T-helper 2 cell (primary cell): ENCODE measurements at places on chromosomes 11 and 22.

DNA sequence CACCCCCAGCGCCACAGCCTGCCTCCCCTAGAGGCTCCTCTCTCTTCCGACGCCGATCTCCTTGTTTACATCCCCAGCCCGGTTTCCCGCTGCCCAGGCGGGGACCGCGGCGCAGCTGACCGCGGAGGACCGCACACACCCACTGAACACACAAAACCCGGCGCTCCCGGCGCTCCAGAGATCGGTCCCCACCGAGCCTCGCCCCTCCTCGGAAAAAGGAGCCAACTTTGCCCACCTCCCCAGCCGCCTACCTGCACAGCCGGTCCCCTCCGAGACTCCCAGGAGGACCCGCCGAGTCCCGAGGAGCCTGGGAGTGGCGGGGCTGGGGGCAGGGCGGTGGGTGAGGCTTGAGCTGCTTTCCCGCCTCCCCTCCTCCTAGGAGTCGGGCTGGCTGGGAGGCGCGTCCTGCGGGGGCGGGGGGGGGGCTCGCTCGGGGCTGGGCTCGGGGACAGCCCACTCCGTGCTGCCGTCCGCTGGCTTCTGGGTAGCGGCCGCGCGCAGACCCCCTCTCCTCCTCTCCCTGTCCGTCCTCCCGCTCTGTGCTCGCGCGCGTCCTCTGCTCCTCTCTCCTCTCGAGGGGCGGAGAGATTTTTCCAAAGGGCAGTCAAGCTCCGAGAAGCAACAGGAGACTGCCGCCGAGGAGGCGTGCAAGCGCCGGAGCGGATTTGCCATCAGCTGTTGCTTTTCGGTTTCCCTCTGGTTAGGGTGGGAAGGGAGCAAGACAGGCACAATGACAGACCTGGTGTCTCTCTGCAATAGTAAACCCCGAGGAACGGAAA, at the start of gene FXYD6:
TSS of gene FXYD6 (minus strand) at position 318 of the 779 bp plus-strand sequence. CDS start 33,882 bp downstream, outside the sequence.
- DNase-seq: no peak

DNA sequence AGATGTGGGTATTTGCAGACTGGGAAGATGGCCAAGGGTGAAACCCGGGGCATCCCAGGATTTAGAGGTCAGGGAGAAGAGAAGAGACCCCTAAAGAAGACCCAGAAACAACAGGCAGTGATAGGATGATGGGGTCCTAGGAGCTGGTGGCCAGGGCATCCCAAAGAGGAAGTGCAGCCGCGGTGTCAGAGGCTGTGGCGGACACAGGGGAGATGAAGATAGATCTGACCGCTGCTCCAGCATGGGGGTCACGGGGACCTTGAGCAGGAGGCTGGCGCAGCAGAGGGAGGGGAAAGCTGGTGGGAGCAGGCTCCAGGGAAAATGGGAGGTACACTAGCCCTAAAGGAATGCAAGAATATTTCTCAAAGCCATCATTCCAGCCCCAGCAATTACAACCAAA, 47.3 kb downstream of the CTTN start:
- DNase-seq: no peak

DNA sequence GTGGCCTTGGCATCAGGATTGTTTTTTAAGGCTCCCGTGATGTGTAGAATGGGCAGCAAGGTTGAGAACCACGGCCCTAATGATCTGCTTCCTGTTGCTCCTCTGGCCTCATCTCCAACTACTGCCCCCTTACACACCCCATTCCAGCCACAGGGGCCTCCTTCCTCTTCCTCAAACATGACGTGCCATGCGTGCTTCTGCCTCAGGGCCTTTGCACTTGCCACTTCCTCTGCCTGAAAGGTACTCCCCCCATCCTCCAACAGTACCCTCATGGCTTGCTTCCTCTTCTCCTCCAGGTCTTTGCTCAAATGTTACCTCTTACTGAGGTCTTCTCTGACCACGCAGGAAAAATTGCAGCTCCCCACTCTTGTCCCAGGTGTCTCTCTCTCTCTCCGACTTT, 93.9 kb upstream of the CSNK2A3 start:
- DNase-seq: no peak

GRCh38 chr11:124536520-124536919, 6.9 kb downstream of the OR8B12 start:
- no peak for DNase-seq

GRCh38 chr11:34252651-34253050, 105.2 kb downstream of the ABTB2 start:
- no peak for DNase-seq

DNA sequence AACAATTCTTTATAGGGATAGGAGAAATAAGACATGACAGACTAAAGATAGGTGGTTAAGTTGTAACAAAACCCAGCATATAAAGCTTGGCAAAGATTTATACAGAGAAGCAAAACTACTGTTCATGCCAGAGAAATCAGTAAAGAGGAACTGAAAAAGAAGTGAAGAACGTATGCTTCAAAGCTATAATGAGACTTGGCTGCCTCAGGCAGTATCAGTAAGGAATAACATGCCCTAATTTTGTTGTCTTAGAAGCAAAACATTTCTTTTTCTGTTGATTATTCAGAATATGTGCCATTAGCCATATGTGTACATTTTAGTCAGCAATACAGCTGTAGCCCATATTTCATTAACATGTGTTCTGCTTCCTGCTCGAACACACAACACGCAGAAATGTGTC, 403.2 kb downstream of the NELL1 start:
- no peak for DNase-seq

DNA sequence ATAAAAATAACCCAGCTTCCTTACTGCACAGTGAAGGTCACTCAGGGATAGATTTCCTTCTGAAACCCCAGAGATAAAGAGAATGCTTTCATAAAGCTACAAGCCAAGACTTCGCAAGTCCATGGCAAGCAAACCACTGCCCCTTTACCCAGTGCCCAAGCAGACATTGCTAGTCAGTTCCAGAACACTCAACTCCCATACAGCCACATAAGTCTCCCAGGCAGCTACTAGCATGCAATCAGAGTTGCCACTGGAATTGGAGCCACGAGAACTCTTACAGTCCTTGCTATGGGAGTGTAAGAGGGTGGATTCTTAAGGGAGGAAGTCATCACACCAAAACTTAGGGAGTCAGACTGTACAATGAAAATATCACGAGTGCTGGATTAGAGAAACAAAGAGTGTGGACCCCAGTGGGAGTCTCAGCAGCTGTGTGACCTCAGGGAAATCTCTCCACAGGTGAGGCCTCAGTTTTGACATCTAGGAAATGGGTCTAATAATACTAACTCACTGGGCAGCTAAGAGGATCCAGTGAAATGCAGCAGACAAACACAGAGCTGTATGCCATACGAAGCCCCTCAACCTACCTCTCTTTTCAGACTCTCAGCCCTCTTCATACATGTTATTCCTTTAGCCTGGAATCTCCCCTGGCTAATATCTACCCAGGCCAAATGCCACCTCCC, 526.6 kb downstream of the MN1 start:
- DNase-seq: no peak

DNA sequence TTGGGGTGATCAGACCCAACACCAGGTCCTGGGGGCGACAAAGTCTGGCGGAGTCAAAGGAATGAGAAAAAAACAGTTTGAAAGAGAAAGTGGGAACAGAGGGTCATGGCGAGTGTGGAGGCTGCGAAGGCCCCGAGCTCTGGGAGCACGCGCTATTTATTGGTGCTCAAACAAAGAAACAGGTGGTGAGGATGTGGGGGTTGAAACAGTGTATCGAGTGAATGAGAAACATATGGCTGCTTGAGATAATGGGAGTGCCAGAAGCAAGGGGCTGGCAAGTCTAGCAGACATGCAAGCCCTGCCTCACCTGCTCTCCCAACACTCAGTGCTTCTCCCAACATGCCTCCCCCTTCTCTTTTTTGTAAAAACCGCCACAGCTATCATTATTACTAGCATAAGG, 7.8 kb upstream of the DUSP18 start:
- DNase-seq: no peak

GRCh38 chr11:69127081-69127850, 28.5 kb upstream of the SMIM38 start:
- DNase-seq: no peak

DNA sequence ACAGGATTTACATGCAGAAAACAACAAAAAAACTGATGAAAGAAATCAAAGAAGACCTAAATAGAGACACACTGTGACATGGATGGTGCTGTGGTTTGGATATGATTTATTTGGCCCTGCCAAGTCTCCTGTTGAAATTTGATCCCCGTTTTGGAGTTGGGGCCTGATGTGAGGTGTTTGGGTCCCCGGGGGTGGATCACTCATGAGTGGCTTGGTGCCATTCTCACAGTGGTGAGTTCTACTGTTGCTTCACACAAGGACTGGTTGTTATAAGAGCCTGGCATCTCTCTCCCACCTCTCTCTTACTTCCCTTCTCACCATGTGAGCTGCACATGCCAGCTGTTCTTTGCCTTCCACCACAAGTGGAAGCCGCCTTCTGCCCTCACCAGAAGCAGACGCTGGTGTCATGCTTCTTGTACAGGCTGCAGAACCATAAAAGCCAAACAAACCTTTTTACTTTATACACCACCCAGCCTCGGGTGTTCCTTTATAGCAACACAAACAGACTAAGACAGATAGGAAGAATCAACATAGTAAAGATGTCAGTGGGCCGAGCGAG, 7.8 kb upstream of the RTL6 start:
- DNase-seq: no peak

- no peak for DNase-seq
These were observed 6.8 kb upstream of the CHRM1 start for GRCh38 chr11:62928011-62928410.

DNA sequence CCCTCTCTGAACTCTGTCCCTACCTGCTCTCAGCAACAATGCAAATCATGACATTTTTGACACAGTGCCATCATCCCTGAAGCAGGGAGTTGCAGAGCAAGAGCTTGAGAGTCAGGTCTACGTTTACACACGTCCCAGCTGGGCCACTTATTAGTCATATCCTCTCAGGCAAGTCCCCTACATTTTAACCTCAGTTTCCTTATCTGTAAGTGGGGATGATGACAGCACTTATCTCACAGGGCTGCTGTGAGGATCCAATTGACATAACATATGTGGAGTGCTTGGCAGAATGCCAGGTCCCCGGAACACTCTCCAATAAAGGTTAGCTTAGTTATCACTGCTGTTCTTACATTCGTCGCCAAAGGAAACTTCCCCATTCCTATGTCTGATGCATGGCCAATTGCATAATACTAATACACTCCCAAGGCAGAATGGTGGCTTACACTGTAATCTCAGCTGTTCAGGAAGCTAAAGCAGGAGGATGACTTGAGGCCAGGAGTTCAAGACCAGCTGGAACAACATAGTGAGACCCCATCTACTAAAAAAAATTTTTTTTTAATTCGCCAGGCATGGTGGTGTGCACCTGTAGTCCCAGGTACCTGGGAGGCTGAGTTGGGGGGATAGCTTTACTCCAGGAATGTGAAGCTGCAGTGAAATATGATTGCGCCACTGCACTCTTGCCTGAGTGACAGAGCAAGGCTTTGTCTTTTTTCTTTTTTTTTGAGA, 16.6 kb downstream of the ASCC2 start:
- DNase-seq: no peak

GRCh38 chr11:111283945-111284481, 14.3 kb upstream of the POU2AF3 start:
- DNase-seq: no peak

GRCh38 chr22:32625985-32626384, 151.4 kb downstream of the FBXO7 start:
- no peak for DNase-seq

DNA sequence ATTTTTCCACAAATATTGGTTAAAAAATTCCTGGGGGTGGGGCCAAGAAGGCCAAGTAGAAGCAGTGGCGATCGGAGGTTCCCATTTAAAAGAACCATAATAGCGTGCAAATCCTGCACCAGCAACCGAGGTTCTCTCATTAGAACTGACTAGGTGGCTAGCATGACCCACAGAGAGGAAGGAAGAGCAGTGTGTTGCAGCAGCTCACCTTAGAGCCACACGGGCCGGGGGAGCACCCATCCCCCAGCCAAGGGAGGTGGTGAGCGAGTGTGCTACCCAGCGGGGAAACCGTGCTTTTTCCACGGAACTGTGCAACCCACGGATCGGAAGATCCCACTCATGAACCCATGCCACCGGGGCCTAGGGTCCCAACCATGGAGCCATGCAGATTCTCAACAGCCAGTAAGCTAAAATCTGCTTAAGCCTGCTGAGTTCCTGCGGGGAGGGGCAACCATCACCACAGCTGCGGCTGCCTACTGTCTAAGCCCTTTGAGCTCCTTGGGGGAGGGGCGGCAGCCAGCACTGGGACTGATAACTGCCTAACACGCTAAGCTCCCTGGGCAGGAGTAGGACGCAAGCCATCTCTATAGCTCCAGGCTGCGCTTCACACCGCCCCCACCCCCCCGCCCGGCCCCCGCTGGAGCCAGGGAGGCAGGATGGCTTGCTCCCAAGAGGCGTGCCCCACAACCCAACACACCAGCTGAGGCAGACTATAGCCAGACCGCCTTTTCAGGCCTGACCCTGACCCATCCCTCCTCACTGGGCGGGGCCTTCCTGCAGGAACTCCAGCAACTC, 21.0 kb upstream of the HTATIP2 start:
- DNase-seq: no peak

DNA sequence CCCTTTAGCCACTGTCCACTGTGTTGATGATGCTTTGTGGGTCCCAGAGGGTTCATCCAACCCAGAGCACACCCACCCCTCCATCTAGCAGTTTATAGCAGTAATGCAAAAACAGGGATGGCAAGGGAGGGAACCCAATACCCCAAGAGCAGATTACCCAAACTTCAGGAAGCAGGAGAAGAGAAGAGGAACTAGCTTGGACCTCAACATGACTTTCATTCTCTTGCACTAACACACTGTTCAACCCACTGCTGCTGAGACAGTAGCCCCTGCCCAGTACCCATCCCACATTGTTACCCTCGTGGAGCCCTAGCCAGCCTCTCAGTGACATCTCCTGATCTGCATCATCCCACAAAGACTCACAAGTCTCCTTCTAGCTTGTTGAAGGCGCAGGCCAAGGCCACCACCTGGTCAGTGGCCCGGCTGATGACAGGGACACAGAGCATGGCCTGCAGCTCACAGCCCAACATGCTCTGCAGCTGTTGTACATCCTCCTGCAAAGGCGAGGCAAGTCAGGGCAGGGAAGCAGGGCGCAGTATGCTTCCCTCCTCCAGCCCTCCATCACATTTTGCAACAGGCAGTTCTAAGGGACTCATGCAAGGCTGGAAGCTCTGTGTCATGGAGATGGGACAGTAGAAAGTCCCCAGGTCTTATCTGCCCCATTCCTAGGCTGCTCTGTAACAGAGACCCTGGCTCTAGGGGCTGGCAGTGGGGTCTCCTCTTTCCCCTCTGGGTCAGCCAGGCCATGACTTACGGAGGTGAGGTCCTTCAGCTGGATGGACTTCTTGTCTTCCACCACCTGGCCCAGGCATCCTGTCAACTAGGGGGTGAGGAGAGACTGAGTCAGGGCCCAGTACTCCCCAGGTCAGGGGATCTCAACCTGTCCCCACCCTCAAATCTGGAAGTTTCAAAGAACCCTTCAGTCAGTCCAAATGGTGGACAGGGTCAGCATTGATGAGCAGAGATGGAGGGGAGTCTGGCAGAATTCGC, 85.5 kb downstream of the PDE2A start:
- no peak for DNase-seq

GRCh38 chr22:19902245-19902715, 39.3 kb upstream of the COMT start:
- no peak for DNase-seq
